ENCODE measurements at places on chromosomes 7 and 10.

GRCh38 chr10:11823122-11823988, at the start of gene PROSER2:
TSS of gene PROSER2 (plus strand) at chr10:11823356. CDS start at chr10:11852078, 28,722 bp downstream.
- DNase-seq: no peak

- DNase-seq: no peak
Observed at GRCh38 chr10:60433684-60434083, 44.0 kb upstream of the ANK3 start.

DNA sequence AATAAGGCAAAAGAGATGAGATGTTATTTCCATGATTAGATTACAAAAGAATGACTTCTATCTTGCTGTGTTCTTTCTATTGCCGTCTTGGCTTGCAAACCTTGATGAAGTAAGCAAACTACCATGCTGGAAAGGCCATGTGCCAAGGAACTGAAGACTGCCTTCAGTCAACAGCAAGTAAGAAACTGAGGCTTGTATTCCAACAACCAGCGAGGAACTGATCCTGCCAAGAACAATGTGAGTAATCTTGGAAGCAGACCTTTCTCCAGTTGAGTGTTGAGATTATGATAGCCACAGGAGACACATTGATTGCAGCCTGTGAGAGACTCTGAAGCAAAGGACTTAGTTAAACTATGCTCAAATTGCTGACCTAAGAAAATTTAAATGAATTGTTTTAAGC, 164.6 kb upstream of the GRM3 start:
- DNase-seq: no peak

- DNase-seq: no peak
Observed at GRCh38 chr10:119022846-119023552, 6.5 kb upstream of the NANOS1 start.

GRCh38 chr10:101012525-101013364, 13.1 kb downstream of the LZTS2 start:
- peak; percentile 96 for DNase-seq

DNA sequence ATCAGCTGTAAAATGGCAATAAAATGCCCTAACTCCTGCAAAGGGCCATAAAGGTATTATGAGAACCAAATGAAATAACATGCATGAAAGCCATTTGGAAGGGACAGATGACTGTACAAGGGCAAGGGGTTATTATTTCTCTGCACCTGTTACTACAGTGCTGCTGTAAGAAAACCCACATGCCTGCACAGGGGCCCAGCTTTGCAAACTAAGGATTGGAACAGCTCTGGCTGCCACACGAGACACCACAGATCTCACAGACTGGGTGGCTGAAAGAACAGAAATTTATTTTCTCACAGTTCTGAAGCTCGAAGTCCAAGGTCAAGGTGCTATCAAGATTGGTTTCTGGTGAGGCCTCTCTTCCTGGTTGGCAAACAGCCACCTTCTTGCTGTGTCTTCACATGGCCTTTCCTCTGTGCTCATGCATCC, 409.0 kb upstream of the NRP1 start:
- no peak for DNase-seq

DNA sequence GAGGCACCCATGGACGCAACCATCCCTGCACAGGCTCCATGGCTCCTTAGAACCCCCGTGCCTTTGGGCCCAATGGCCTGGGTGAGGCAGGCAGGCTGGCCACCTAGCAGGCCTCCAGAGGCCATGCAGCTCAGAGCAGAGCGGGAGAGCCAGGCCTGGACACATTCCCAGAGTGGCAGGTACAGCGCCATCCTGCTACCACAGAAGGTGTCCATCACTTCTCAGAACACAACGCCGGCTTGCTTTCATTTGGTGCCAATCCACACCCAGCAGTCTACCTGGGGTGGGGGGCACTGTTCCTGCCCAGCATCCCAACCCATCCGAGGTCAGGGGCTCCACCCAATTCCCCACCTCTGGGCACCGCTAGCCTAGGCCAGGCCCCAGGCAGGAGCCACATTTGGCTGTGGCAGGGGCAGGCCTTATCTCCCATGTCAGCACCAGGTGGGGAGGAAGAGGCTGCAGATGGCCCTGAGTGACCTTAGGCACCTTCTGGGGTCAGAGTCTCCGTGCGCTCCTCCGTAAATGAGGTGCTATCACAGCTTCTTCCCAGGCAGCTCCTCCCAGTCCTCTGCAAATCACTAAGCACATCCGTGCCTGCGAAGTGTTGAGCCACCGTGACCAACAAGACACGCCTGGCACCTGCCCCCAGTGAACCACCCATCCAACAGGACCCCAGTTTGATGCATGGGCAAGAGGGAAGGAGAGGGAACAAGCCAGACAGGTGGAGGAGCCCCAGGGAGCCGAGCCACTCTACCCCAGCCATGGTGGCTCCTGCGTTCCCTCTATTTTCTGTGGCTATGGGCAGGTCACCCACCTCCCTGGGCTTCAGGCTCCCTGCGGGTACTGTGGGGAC, 14.2 kb downstream of the KCNH2 start:
- no peak for DNase-seq

DNA sequence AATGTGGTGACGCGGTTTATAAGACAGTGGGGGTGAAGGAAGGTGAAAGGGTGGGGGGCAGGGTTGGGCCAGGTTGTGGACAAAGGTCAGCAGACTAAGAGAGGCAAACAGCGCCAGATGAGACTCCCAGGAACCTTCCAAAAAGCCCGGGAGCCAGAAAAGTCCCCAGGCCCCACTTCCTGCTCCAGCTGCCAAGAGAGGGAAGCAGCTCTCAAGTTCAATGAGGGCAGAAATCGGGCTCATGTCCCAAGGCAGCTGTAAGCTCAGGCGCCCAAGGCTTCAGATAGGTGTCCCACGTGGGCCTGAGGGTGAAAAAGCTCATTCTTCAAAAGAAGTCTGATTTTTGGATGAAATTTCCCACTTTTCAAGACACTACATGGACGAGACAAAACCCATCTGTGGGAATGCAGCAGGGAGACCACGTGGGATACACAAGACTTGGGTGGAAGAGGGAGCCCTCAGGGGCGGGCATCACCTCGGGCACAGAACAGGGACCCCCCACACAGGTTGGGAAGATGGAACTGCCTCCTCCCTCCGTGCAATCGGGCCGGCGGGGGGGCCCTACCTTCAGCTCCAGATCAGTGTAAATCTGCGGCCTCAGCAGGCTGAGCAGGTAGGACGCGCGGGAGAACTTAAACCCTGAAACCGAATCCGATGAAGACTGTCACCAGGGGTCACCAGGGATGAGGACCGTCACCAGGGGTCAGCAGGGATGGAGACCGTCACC, 7.8 kb downstream of the PYROXD2 start:
- DNase-seq: no peak
